ENCODE measurements at places on chromosomes 2 and 18.

GRCh38 chr2:211126256-211126655 lies 569.9 kb downstream of the CPS1 start:
- no peak for DNase-seq

DNA sequence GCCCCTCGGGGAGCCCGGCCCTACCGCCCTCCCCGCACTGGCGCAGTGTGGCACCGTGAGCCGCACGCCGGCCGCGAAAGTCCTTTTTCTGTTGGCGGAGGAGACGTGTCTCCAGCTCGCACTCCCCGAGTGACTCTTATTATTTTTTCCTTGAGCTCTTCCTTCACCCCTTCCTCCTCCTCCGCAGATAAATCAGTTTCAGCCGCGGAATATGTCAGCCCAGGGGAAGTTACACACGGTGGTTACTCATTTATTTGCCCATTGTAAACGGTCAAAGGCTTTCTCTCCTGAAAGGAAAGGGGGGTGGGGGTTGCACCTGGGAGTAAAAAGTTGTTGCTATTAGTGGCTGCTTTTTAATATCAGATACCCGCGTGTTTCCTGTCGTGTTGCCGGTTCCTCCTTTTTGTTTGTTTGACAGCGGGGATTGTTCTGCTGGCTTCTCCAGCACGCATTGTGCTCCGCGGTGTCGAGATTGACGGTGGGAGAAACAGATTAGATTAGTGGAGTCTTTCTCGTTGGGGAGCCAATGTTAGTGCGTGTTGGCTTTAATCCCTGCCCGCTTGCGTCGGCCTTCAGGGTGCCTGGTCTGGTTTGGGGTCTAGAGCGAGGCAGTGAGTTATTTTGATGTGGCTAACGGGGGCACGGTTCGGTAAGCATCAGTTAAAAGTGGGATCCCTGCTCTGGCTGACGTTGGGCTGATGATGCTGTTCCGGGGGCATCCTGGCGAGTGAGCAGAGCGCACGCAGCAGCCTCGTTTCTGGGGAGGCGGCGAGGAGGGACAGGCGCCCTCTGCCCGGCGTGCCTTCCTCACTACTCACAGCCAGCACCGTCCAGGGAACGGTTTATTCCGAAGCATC lies 1.6 kb downstream of the CRIM1 start:
- DNase-seq: no peak

DNA sequence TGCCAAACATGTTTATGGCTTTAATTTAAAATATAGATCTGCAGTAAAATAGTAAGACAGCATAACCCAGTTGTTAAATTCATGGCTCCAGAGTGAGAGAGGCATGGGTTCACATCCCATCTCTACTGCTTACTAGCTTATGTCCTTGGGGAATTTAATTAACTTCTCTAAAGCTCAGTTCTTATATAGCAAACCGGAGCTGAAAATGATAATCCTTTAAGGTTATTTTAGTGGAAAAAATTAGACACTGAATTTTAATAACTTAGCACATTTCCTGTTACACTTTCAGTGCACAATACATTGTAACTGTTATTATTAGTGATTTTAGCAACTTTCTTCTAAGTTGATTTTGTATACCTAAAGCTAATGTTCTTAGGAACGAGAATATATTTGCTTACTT lies 14.8 kb downstream of the SCN9A start:
- DNase-seq: no peak

- no peak for DNase-seq
Observed at GRCh38 chr2:100821911-100822265, 1.9 kb downstream of the NPAS2 start.

- no peak for DNase-seq
Observed at GRCh38 chr18:11336241-11336640, 186.9 kb upstream of the PIEZO2 start.

GRCh38 chr2:153626676-153627075 lies 148.1 kb upstream of the RPRM start:
- no peak for DNase-seq

DNA sequence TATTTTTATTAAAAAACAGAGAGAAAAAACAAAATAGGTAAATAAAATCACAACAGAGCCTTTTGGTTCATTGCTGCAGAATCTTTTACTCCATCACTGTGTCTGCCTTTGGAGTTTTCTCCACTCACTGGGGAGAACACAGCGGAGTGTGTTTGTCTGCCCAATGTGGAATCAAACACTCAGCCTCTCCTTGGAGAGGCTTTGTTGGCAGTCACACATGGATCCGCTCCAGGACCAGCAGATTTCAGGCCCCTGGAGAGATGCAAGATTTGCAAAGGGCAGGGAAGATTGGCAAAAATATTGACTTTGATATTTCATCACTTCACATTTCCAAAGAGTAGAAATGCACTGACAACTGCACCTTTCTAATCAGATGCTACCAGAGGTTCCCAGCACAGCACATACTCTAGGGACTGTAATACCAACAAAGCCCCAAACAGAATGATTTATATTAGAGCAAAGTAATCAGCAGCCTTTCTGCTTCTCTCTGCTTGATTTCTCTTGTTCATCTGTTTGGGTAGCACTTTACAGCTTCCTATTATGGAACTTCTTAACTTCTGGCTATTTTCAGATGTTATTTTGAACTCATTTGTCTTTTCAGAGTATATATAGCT lies 1898.8 kb upstream of the PIK3C3 start:
- no peak for DNase-seq

All from cardiac septum (tissue), 1 donor.